ENCODE measurements at places on chromosomes 2 and 18.

DNA sequence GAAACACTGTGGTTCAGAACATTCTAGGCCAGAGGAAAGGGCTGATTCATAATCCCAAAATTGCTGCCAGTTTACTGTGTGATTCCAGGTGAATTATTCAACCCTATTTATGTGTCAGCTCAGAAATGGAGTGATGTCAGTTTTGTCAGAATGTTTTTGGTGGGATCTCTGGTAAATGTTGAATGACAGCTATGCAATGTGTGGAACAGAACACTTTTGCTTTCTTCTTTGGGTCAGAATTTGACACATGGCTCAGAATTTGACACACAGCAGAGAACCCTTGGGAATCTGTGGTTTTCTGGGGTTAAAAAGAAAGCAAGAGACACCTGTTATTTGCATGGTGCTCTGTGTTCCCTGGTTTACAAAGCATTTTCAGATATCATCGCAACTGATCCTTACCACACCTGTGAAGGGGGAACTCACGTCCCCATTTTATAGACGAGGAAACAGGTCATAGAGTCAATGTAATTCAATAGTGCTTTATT lies 1.6 kb upstream of the MTA3 start:
- no peak for DNase-seq

GRCh38 chr2:21326152-21326551 lies 202.4 kb downstream of the TDRD15 start:
- DNase-seq: no peak

DNA sequence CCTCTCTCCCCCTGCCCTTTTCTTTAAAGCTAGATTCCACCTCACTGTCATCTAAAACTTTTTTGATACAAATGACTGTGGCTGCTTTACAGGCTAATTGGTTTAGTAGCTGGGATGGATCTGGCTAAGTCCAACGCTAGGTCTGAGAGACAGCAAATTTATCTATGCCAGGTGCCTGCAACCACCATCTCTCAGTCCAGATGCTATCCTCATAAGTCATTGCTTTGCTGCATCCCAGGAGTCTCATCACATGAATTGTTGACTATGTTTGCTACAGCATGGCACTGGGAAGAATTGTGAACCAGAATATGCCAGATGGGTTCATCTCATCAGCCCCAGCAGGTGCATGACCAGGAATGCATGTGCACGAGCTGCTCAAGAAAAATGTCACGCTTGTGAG lies 100.0 kb upstream of the PID1 start:
- no peak for DNase-seq

DNA sequence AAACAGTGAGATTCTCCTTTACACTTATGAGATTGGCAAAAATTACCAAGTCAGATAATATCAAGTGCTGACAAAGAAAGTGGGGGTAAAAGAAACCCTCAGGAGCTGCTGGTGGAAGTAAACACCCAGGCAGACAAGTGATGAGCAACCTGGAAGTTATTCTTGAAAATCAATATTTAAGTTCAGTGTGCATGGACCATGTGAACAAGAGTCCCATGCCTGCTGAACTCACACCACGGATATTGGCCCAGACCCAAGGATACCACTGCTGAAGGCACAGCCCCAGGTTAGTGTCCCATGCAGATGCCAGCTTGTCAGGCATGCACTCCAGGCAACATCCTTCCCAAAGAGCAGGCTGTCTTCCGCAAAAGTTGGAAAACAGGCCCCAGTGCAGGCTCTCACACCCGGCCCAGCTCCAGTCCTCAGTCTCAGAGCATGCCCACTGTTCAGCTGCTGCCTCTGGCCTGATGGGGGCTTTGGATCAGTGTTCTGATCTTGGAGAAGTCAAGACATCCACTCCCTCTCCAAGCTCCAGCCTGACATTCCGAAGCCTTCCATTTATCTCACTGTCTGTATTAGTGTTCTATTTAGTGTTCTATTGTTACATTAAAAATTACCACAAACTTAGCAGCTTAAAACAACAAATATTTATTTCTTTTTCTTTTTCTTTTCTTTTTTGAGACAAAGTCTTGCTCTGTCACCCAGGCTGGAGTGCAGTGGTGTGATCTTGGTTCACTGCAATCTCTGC lies 70.0 kb downstream of the HS1BP3 start:
- DNase-seq: no peak

DNA sequence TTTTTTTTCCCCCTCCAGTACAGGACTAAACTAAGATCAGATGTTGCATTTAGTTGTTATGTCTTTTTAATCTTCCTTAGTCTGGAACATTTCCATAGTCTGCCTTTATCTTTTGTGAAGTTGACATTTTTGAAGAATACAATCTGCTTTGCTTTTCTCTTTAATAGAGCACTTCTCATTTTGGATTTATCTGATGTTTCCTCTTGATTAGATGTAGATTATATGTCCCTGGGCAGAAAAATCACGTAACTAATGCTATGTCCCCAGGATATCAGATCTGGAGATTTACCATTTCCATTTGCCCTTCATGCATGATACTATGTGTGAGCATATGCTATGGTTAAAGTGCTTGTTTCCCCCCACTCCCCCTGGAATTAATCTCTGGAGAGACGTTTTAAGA lies 6.2 kb downstream of the ZNF638 start:
- DNase-seq: no peak

DNA sequence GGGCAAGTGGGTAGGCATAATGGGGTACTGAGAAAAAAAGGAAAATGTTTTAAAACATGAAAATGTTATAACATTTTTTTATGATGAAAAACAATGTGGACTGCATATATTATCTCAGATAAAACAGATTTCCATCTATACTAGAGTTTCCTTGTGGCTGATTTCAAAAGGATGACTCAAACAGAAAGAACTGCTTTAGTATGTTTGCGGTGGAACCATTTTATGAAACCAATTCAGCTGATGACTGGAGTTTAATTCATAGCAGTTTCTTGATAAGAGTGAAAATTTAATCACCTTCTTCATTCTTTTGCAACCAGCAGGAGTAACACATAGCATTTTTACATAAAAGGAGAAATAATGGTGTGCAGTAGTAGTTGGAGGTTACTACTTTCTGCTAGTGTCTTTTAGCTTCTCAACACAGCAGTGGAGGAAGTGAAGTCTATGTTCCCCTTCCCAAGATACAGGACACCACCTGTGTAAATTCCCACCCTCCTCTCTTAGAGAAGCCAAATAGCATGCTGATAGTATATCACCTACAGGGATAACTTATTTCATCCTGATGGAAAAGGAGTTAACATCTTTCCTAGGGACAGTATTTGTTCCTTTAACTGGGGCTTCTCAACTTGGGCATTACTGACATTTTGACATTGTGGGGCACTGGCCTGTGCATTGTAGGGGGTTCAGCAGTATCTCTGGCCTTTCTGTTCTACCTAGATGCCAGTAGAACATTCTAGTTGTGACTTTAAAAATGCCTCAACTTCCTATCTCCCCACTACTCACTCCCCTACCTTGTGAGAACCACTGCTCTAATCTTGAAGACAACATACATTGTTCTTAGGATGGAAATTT lies 29.9 kb downstream of the PELI1 start:
- DNase-seq: no peak

- DNase-seq: no peak
Measured at GRCh38 chr2:70188460-70188859, 2.4 kb downstream of the C2orf42 start.

Measured in stimulated activated CD8-positive, alpha-beta memory T cell treated with anti-CD3 and anti-CD28 coated beads, Interleukin-2, amount 100 ng/mL, for 1 hour (primary cell).